ENCODE measurements at places on chromosomes 1 and 21.
A peak's percentile ranks its signal among the peaks of the same experiment; 100 is the strongest.

- no peak for DNase-seq
Measured at GRCh38 chr1:184069675-184070074, 18.1 kb downstream of the TSEN15 start.

DNA sequence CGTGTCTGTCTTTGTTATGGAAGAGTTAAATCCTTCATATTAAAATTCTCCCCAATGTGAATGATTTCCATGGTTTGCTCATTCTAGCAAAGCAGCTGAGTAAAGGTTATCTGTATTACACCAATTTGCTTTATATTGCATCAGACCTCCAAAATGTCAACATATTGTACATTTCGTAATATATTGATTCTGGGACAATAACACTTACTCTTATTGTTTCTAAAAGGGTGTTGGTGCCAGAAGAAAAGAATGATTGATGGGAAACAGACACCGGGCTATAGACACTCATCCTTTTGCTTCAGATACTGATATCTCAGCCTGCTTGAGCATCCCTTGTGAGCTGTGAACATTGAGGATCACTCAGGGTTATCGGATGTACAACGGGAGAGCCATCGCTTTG is 7.0 kb downstream of the NTNG1 start:
- DNase-seq: no peak

GRCh38 chr1:169630006-169630405 is at the start of gene SELP:
SELP (minus strand) TSS chr1:169630124; CDS start chr1:169630074, 50 bp downstream.
- DNase-seq: no peak

DNA sequence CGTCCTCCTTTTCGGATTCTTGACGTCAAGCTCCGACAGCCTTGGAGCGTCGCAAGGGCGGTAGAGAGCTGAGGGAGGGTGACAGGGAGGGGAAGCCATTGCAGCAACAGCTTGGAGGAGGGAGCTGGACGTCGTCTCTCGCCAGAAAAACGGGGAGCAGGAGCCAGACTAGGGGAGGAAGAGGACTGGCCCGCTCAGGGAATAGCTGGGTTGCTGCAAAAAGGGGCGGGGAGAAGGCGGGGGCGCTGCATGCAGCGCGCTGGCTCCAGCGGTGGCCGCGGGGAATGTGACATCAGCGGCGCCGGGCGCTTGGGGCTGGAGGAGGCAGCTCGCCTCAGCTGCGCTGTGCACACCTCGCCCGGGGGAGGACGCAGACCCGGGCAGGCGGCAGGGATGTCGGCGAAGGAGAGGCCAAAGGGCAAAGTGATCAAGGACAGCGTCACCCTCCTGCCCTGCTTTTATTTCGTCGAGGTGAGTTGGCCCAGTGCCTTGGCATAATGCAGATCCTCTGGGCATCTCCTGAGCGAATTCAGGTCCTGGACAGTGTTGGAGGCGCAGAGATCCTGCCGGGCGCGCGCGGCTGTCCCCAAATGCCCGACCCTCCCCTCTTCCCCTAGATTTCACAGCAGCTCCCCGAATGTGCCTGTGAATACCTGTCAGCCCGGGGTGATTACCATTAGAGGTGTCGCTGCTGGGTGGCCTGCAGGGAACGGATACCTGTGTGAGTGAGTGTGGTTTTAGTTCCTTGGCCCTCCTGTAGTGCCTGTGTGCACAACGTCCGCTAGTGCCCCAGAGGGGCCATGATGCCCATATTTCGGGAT is at the start of gene PLPPR4:
TSS of gene PLPPR4 (plus strand) at position 292 of the 821 bp plus-strand sequence. CDS start at position 394, 102 bp downstream.
- no peak for DNase-seq

GRCh38 chr1:60746278-60746791 is 336.0 kb upstream of the NFIA start:
- DNase-seq: no peak

GRCh38 chr1:77948841-77949424 is 29.9 kb downstream of the FUBP1 start:
- no peak for DNase-seq

DNA sequence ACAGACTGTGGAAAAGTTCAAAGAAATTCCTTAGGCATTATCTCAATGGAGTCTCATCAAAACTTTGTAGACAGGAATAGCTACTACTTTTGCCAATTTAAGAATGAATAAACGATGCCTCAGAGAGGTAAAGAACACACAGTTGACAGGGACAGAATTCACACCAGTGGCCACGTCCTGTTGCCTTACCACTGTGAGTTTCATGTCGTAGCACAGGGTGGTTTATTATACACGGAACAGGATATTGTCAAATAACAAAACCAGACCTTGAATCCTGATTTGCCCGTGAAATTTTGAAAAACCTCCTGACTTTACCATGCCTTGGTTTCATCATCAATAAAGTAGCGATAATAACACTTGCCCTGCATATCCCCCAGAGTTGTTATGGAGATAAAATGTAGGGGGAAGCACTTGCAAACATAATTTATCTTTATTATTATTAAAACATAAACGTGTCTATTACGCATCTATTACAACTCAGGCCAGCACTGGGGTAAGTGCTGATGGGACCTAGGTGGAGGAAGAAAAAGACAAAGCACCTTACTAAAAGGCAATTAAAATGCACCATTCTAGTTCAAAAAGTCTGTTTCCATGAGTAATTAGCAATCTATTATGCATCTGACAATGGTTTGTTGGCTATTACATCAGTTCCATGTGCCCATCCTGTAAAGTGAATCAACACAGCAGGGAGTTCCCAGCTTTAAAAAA is 408.1 kb upstream of the RUNX1 start:
- no peak for DNase-seq

DNA sequence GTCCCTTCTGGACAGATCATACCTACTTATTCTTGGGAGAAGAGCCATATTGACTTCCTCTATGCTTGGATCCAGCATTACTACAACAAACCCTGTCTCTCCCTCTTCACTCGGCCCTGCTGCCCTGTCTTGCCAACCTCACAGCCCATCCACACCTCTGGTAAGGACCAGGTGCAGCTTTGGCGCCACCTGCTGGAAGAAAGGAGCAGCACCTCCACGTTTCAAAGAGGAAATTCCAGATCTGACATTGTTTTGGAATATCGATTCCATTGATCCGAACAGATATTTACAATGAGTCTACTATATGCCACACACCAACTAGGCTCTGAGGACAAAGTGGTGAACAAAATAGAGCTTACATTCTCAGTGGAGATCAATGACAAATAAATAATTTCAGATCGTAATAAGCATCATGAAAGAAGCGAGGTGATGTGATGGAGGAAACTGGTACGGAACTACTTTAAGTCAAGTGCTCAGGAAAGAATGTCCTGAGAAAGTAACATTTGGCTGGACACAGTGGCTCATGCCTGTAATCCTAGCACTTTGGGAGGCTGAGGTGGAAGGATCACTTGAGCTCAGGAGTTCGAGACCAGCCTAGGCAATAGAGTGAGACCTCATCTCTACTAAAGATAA is 18.7 kb downstream of the MFSD2A start:
- DNase-seq: no peak

GRCh38 chr1:31752258-31752657 is 11.9 kb downstream of the ADGRB2 start:
- DNase-seq: no peak

- no peak for DNase-seq
Measured at GRCh38 chr21:42624095-42624790, 29.2 kb upstream of the PDE9A start.

GRCh38 chr1:66505671-66506392 is 28.1 kb upstream of the SGIP1 start:
- DNase-seq: no peak

DNA sequence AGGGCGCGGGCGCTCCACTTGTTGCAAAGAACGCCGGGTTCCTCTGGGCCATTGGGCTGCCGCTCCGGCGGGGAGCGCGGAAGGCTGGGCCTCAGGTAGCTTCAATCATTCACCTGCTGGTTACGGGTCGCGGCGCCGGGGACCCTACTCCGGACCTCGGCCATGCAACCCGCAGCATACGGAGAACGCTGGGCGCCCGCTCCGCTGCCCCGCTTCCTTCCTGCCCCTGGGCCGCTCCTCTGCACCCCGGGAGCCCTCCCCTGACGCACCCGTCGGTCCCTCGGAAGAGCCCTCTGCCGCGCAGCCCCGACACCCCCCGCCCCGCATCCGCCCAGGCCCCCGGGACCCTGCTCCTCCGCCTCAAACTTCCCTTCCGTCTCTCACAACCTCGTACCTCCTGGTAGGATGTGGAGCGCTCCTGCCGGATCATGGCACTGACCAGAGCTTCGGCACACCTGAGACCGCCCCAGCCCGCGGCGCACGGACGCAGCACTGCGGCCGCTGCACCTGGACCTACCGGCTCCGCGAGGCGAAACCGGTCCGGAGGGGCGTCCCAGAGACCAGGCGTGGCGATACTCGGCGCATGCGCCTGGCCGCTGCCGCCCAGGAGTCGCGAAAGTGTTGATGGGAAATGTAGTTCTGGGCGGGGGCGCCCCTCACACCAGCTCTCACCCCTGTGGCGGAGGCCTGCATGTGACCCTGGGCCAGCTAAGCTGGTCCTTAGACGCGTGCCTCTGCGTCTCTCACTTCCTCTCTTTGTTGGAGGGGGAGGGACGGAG is at the start of gene PACC1:
TSS of gene PACC1 (minus strand) at position 559 of the 779 bp plus-strand sequence. CDS start at position 430, 129 bp downstream.
- DNase-seq: peak; percentile 75

DNA sequence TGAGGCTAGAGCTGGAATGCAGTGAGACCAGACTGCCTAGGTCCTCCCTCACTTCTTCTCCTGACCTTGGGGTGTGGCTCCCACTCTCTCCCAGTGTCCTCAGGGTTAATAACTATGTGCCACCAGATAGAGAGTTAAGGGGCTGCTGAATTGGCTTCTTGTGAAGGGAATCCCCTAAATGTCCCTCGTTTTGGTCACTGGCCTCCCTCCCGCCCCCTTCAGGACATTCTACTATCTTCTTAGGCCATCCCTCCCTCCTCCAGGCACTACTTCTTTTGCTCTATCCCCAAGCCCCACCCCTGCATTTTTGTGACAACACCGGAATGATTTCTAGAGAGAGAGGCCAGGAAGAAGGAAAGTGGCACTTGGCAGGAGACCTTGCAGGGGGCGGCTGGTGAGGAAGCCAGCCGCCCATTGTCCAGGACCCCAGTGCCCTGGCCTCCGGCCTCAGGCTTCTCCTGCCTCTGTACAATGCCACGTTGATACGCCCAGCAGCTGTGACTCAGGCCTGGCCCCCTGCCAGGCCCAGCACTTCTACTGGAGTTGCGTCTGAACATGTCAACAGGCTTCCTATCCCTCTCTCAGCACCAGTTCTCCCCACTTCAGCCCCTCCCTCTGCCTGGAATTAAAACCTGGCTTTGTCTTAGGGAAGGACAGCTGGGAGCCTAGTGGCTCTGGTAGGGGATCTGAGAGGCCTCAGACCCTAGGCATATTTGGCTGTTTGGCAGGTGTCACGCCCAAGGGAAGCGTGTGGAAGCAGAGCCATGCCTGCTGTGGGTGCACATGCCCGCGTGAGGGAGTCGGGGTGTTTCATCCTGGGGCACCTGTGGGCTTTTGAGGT is 9.1 kb downstream of the LMNA start:
- DNase-seq: peak; percentile 78

- no peak for DNase-seq
Measured at GRCh38 chr1:86933562-86934377, 19.3 kb downstream of the HS2ST1 start.

DNA sequence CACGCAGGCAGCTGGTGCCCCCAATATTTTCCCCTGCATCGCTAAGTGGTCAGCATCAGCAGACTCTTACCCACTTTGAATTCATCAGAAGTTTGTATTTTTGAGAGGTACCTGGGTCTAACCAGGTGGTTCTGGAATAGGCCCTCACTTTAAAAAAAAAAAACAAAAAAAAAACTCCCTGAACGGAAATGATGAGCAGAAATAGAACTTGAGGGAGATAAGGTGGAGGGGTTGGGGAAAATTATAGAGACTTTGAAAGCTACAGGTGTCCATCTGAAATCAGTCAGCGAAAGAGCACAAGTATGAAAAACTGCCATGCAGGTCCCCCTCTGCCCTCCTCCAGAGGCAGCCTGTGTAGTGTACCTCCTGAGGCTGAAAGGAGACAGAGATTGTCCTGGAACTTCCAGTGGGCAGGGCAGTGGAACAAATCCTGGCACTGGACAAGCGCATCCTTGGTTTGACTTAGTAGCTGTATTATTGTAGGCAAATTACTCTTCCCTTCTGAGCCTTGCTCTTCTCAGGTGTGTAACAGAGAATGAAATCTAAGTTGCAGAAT is 1.2 kb downstream of the SLAMF7 start:
- no peak for DNase-seq

Data from NCI-H2081 treated with DMSO at 0.1 percent for 48 hours (cell line).